Activated T-cell treated with anti-CD3 and anti-CD28 coated beads, Interleukin-2, amount 50 U/mL, for 72 hours (primary cell): ENCODE measurements at places on chromosomes 11 and 22.

GRCh38 chr11:86955111-86955360 is 159 bp downstream of the FZD4 start:
- no peak for DNase-seq

DNA sequence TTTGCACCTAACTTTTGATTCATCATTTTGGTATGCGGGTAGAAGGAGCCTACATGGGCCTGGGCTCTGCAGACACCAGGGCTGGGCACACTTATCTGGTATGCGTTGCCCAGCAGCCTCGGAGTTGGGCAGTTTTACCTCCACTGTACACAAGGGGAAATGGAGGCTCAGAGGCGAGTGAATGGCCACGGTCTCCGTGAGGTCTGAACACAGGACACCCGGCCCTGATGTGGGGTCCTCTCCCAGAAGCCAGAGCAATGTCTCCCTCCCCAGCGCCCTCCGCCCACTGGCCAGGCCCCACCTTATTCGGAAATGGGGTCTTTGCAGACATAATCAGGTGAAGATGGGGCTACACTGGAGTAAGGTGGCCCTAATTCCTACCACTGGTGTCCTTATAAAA is 43.7 kb downstream of the OSBPL5 start:
- DNase-seq: no peak

GRCh38 chr22:22069450-22070370 is 87.1 kb upstream of the TOP3B start:
- no peak for DNase-seq

GRCh38 chr11:70733327-70734325 is 335.3 kb downstream of the CTTN start:
- no peak for DNase-seq

DNA sequence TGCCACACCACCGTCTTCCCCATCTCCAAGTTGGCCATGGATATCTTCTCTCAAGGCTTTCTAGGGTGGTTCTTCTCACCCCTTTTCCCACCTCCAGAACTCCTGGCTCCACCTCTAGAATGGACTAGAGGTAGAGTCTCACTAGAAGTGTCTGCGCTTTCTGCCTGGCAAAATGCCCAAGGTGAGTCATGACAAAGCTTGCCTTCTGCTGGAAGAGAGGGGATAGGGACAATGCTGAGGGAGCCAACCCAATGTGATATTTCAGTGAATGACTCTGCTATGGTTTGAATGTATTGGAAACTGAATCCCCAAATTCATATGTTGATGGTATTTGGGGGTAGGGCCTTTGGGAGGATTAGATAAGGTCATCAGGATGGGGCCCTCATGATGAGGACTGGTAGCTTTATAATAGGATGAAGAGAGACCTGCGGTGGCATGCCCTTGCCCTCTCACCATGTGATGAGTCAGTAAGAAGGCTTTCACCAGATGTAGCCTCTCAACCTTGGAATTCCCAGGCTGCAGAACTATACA is 4.1 kb upstream of the CD82 start:
- no peak for DNase-seq

GRCh38 chr11:127003260-127003981 is 2.9 kb upstream of the KIRREL3 start:
- no peak for DNase-seq

DNA sequence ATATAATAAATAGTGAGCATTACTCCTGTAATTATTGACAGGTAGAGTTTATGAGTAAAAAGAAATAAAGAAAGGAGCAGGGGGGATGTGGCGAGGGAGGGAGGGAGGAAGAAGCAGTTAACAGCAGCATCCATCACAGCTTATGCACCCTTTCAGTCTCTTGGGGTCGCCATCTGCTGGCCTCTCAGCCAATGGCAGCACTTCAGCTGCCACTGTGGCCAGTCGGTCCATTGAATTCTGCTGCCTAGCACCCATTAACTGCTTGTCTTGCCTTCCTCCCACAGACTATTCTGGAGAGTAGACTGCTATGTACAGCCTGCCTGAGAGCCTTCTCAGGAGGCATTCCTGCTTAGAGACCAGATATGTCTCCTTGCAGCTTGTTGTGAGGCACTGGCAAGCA is 388.3 kb downstream of the TENM4 start:
- no peak for DNase-seq

- no peak for DNase-seq
Measured at GRCh38 chr11:34446386-34446785, 7.7 kb downstream of the CAT start.

DNA sequence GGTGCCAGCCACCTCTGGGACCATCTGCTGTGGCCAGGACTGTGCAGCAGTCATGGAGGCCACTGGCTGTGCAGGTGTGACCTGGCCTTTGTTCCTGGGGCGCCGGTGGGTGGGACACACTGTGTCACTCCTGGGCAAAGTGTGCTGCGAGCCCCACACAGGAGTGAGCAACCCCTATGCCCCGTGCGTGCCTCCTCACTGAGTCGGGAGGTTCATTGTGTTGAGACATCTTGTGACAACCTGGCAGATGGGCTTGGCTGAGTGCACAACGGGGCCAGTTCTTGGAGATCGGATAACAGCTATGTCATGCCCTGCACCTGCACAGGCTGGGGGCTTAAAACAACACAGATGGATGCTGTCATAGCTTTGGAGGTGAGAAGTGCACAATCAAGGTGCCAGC is 13.5 kb downstream of the ANO1 start:
- DNase-seq: no peak

GRCh38 chr11:118881228-118881627 is 2.5 kb upstream of the CXCR5 start:
- no peak for DNase-seq

GRCh38 chr11:95671768-95672167 is 117.8 kb downstream of the FAM76B start:
- no peak for DNase-seq

GRCh38 chr11:133181667-133182066 is 350.6 kb downstream of the OPCML start:
- no peak for DNase-seq

- peak; percentile 37 for DNase-seq
Measured at GRCh38 chr11:16925561-16926065, 88.6 kb downstream of the PLEKHA7 start.

DNA sequence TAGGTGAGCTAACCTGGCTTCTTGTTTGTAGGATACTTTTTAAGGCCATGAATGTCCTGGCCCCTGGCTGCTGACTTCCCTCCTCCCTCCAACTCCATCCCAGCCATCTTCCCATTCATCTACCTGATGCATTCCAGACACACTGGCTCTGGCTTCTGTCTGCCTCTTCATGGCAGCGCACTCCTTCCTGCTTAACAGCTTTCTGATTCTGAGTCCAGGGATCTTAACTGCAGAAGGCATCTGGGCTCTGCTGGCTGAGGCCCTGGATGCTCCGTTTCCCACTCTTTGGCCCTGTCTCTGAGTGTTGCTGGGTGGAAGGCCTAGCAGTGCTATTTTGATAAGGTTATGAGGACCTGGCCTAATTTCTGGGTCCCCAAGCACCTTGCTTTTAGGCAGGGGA is 1.8 kb upstream of the THY1 start:
- no peak for DNase-seq

GRCh38 chr11:119488256-119488995 is 65.5 kb upstream of the THY1 start:
- no peak for DNase-seq
